Kidney tubule cell (primary cell): ENCODE measurements at places on chromosomes 4 and X.

- DNase-seq, result peak; percentile 83
These were observed 56.4 kb downstream of the IRF2 start for GRCh38 chr4:184417802-184418511.

GRCh38 chr4:138861135-138861534, 154.4 kb upstream of the NOCT start:
- peak; percentile 77 for DNase-seq

DNA sequence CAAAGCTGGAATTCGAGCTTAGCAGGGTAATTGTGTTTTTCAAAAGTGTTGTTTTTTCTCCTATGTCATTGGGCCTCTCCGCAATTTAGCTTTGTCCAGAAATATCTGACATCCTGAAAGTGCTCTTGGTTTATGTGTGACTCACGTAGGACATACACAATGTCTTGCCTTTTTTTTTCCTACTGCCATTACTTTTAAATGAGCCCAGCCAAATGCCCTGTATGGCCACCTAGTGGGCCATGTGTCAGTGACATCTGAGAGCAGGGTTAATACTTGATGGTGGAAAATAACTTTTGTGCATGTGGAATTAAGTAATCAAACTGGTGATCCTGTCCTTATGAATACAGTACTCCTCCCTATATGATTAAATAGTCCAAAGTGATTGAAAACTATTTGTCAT, 1411.1 kb upstream of the TENM3 start:
- DNase-seq, result peak; percentile 16

DNA sequence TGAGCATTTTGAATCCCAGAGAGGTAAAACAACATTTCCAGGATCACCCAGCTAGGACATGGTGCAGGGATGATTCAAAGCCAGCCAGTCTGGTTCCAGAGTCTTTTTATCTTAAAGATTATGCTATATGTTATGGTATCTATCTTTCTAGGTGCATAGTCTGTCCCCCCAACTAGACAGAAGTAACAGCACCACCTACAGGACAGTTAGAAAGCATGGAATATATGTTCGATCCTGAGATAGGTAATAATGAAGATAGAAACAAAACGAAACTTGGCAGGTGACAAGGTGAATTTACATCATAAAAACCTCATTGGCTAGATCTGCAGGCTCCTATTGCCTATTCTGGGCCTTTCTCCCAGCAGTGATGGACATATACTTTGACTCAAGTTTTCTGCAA, 723.2 kb downstream of the SMARCA1 start:
- no peak for DNase-seq

GRCh38 chr4:155509555-155509954, 132.8 kb upstream of the MAP9 start:
- DNase-seq, result no peak

DNA sequence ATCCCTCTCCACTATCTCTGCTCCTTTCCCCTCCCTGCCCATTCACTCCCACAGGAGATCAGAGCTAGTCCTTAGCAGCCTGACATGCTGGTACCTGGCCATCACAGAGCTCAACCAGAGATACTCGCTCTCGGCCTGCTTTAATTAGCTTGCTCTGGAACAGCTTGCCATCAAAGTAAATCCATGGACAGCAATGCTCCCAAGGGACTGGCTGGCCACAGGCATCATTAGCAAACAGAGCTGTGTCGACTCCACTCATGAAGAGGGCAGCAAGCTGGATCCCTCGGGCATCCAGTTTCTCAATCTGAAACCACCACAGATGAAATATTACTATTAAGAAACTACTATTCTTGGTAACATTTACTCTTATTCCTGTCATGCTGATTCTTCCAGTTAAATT, 43.4 kb upstream of the PHF8 start:
- DNase-seq, result no peak

DNA sequence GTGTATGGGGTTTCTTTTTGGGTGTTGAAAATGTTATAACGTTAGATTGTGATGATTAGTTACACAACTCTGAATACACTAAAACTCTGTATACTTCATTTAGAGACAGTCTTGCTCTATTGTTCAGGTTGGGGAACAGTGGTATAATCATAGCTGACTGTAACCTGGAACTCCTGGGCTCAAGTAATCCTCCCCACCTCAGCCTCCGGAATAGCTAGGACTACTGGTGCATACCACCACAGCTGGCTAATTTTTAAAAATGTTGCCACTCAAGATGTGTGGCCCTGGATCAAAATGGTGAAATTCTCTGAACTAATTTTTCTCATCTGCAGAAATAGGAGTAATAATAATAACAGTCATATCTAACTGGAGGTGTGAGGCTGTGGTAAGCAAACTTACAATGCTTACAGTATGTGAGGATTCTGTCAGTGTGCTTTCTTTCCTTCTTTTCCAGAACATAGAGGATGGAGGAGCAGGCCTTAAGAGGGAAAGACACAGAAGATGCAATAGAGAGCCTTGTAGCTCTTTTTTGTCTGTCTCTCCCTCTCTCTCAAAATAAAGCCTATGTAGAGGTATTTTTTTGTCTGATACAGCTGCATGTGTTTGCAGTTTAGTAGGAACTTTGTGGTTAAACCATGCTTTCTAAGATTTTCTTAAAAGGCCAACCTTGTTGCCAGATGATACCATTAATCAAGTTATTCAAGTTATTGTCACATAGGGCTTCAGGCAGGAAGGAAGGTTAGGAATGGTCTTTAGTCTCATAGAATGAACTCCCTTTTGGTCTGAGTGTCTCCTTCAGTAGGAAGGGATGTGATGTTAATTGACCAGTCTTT, 7.5 kb downstream of the ADD1 start:
- DNase-seq, result peak; percentile 57

GRCh38 chr4:11881364-11881763, 452.7 kb upstream of the HS3ST1 start:
- DNase-seq, result no peak

- peak; percentile 47 for DNase-seq
These were observed 39.7 kb downstream of the SMIM20 start for GRCh38 chr4:25953740-25954139.

- DNase-seq, result no peak
These were observed 324.3 kb downstream of the GPAT3 start for GRCh38 chr4:83860200-83860599.

- no peak for DNase-seq
These were observed 40.3 kb downstream of the ZCCHC13 start for GRCh38 chrX:74344280-74344622.

DNA sequence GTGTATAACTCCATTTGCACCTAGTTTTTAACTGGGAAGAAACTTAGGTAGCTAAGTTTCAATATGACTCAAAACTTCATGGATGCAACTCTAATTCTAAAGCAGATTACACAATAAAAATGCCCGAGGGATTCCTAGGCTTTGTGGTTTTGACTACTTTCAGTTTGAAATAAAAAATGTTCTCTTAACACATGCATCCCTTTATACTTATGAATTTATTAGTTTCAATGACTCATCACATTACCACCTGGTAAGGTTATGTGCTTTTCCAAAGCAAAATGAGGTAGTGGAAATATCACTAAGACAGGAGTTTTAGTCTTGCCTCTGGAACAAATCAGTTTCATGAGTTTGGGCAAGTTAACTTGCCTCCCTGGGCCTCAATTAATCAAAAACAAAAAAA, 125.5 kb downstream of the OPHN1 start:
- DNase-seq, result peak; percentile 69

- no peak for DNase-seq
These were observed 39.8 kb downstream of the XIAP start for GRCh38 chrX:123899701-123900100.

DNA sequence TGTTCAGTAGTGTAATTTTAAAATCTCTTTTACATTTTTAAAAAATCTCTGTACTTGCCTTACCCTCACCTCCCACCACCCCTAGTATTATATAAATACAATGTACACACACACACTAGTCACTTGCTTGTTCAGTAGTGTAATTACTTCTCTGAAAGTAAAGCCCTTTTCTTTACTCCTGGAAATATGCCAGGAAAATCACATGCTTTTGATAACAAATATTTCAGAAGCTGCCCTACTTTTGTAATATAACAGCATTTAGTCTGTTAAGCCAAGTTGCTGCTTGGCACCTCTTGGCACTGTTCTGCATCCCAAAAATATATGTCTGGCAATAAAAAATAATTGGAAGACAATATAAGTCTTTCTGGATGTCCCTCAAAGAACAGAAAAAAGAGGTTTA, 172.8 kb upstream of the APOOL start:
- no peak for DNase-seq
